CD4-positive, alpha-beta T cell treated with Interleukin-4 for 1 hour (primary cell): ENCODE measurements at places on chromosomes 4 and X.

DNA sequence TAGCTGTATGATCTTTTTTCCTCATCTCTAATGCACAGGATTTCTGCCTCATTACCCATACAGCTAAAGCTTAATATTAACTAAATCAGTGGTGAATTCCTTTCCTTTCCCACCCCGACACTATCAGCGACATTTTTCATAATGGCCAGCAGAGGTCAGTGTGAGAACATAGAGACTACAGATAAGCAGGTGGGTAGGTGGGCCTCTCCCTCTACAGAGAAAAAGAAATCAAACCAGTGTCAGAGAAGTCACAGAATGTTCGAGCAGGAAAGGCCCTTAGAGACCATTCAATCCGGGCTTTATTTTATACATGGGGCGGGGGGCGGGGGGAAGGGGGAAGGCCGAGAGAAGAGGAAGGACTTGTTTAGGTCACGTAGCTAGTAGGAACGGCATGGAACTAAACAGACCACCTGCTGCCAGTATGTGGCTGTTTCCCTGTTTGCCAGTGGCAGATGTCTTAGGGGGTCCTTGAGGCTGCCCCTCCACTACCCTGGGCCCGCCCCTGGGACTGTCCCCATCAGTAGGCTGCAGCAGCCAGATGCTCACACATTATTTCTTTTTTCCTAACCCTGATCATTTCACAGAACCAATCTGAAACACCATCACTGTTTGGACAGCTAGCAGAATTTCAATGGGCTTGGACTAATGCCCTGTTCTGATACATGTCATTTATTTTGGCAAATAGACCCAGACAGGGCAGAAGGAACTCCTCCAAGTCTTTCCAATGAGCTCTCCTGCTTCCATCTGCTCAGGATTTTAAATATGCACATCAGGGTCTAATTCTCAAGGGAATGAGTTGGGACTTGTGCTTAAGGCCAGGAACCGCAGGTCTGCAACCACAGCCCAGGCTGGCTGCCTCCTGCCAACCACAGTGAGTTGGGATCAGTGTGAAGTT is 133.4 kb downstream of the ATG4A start:
- DNase-seq = no peak

GRCh38 chr4:123304151-123304964 is 92.2 kb upstream of the SPRY1 start:
- no peak for DNase-seq

DNA sequence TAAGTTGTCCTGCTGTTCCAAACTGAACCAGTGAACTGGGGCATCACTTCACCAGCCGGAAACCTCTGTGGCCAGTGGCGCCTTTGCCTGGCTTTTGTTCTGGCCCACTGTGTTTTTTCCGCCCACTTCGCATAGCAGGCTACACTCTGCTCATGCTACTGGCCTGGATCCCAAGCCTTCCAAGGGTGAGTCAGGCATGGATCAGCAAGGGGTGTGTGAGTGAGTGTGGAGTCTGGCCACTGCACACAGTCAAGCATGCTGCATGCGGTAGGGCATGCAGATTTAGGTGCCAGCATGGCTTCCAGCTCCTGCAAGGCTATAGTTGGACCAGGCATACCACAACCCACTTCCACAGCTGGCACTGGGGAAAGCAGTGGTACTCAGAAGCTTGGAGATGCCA is 1967.9 kb downstream of the C4orf33 start:
- DNase-seq = no peak

GRCh38 chr4:172708184-172708583 is 460.4 kb upstream of the GALNT7 start:
- DNase-seq = no peak

DNA sequence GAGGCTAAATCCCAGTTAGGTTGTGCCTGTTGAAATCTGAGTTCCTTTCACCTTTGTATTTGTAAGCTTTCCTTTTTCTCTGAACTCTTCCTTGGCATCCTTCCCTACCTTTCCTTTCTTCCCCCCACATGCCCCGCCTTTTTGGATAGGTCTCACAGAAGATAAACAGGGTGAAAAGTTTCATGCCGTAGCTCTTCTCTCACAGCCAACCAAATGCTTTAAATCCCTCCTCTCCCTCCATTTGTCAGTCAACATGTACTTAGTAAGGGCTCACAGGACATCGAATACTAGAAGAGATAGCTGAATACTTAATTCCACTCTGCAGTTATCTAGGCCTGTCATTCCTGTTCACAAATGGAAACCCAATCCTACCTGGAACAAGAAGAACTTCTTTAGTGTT is 107.1 kb upstream of the BMPR1B start:
- DNase-seq = no peak

GRCh38 chr4:99144070-99144469 is at the start of gene ADH4:
Gene ADH4, minus strand, starts transcription at chr4:99144297. Its CDS starts 75 bp downstream, at chr4:99144222.
- DNase-seq = no peak

DNA sequence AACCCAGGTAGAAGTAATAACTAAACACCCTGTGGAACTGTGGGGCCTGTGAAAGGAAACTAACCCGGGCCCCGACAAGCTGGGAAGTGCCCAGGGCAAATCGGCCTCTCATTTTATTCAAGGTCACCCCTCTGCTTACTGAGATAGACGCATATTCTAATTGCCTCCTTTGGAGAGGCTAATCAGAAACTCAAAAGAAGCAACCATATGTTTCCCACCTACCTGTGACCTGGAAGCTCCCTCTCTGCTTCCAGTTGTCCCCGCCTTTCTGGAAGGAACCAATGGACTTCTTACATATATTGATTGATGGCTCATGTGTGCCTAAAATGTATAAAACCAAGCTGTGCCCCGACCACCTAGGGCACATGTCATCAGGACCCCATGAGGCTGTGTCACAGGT is 23.1 kb upstream of the DHRSX start:
- no peak for DNase-seq

DNA sequence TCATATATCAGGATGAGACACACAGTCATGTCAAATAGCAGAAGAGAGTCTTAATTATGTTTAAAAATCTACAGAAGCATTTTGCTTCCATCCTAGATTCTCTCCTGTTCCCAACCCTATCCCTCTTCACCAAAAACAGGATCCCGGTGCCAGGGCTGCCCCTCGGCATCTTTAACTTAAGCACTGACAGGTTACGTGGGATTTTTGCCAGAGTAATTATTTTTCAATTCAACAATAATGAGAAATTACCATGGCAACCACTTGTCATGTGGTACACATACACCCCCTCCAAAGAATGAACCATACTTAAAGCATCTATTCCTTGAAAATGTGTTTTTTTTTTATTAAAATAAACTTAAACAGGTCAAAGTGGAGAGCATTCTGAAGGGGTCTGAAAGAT is 130.6 kb downstream of the LDB2 start:
- DNase-seq = no peak

DNA sequence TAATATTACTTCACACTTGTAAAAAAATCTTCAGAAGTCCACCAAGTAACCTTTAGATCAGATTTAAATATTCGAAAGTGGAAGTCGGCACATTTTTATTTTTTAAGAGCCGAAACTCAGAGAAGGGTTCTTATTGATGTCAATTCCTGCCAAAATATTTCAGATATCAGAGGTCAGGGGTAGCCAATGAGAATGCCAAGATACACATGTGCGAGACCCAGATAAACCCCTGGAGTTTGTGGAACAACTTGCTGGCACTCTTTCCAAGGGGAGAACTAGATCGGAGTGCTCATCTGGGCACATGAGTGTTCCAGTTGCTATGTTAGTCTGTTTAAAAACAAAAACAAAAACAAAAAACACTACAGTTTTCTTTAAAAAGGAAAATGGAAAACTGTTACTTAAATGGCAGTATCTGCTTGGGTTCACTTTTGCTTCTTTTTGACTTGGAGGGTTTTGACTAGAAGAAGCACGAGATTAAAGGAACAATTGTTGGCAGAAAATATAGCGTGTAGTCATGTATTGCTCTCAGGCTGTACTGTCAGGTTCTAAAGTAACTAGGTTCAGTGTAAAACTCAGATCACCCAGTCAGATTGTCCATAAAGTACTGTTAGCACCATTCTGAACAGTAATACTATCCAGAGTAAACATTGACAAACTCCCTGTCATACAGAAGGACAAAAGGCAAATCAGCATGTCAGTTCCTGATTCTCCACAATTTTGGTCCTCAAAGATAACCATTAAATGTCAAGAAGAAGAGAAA is 188.0 kb upstream of the PACRGL start:
- DNase-seq = no peak

DNA sequence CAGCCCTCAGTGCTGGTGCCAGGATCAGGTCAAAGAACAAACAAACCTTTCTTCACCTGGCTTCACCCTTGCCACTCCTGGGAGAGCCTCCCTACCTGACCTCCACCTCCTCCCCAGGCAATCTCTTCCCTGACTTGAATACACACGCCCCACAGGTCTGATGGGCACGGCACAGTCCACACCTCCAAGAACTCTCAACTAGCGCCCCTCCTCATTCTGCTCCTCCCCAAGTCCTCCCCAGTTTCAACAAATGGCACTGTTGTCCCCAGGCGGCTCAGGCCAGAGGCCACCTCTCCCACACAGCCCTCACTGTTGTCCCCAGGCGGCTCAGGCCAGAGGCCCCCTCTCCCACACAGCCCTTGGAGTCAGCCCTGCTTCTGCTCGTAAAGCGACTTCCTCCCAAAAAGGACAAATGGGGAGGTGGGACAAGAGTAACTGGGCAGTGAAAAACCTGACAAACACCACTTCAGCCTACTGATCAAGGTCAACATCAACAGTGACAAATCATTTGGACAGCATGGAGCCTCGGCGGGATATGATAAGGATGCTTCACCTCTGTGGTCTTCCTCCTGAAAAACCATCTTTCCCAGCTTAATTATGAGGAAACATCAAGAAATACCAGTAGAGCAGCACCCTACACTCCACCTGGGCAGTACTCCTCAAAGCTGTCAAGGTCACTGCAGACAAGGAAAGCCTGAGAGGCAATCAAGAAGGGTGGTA is 2.9 kb downstream of the LETM1 start:
- no peak for DNase-seq

DNA sequence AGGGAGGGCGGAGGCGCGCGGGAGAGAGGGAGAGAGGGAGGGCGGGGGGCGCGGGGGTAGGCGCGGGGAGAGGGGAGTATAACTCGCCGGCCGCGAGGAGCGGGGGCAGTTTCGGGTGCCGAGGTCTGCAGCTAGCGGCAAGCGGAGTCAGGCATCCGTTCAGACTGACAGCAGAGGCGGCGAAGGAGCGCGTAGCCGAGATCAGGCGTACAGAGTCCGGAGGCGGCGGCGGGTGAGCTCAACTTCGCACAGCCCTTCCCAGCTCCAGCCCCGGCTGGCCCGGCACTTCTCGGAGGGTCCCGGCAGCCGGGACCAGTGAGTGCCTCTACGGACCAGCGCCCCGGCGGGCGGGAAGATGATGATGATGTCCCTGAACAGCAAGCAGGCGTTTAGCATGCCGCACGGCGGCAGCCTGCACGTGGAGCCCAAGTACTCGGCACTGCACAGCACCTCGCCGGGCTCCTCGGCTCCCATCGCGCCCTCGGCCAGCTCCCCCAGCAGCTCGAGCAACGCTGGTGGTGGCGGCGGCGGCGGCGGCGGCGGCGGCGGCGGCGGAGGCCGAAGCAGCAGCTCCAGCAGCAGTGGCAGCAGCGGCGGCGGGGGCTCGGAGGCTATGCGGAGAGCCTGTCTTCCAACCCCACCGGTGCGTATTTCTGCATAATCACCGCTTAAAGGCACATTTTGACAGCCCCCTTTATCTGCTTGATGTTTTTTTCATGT is at the start of gene POU4F2:
TSS of gene POU4F2 (plus strand) at position 108 of the 720 bp plus-strand sequence. CDS start at position 356, 248 bp downstream.
- no peak for DNase-seq

- no peak for DNase-seq
Observed at GRCh38 chr4:110480031-110480549, 4.1 kb downstream of the ENPEP start.

DNA sequence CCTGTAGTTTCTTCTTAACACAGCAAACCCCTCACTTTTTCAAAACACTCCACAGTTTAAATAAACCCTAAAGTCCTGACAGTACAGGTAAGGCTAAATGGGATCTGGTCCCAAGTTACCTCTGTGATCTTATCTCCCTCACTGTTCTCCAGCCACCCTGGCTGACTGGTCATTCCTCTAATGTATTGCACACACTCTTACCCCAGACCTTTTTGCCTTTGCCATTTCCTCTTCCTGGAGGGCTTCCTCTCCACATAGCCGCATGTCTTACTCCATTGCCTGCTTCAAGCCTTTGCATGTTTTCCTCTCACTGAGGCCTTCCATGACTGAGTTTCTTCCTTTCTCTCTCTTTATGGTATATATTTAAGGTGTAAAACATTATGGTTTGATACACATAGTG is 19.5 kb upstream of the ANXA3 start:
- DNase-seq = no peak

GRCh38 chrX:130071611-130072344 is 38.5 kb downstream of the ELF4 start:
- DNase-seq = no peak

GRCh38 chr4:78121338-78121904 is 64.3 kb downstream of the FRAS1 start:
- no peak for DNase-seq

DNA sequence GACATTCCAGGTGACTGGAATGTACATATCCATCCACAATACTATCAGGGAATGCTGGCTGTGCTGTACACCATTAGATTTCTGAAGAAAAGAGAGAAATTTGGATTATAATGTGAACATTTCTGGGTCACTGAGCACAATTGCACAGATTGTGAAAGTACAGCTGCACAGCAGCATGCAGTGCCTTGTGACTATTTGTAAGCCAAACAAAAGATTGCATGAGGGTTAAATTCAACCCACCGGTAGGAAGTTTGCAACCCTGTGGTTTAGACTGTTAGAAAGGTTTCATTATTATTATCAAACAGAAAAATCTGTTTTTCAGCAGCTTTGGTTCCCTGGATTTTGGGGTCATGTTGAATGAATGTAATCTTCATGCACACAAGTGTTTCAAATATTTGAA is 24.5 kb downstream of the DDIT4L start:
- DNase-seq = no peak

GRCh38 chr4:119040694-119041185 is 94.9 kb upstream of the MYOZ2 start:
- DNase-seq = no peak

DNA sequence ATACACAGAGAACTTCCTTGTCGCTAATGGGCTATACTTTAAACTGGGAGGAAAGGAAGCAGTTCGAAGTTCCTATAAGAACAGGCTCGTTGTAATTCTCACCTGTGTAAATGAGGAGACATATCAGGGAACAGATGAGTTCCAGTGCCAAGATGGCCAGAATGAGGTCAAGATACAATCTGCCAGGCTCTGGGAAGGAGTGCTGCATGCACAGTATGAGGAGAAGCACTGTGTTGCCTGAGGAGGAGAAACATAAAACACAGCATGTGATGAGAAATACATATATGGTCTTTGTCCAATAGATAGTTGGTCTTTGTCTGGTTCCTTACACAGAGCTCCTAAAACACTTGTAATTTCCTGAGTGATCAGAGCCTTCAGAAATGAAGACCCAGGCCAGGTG is 24.3 kb downstream of the TMEM192 start:
- DNase-seq = no peak

GRCh38 chr4:1277667-1278665 is 11.7 kb upstream of the MAEA start:
- DNase-seq = no peak
